HCT116 (cell line): ENCODE measurements at places on chromosomes 3 and 15.
A peak's percentile ranks its signal among the peaks of the same experiment; 100 is the strongest.

DNA sequence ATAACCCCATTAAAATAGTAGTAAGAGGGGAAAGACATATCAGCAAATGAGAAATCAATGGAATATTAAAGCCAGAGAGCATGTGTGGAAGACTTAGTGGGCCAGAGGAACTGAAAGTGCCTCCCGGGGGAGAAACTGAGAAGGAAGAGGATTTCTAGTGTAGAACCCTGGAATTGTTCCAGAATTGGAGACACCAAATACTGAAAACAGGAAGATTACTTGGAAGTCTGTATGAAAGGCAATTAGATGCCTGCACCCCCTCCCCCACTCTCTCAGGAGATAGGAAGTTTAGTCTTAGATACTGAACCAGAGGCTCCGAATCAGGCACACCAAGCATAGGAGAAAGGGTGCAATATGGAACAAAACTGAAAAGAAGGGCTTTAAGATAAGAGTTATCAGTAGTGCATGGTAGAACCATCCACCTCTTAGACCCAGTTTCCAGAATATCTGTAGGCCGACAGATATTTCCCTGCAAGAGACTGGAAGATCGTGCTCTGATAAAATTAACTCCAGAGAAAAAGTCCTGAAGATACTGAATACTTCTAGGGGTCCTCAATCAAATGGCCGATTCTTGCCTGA lies 32.4 kb downstream of the KLHL18 start:
- DNase-seq, result no peak

DNA sequence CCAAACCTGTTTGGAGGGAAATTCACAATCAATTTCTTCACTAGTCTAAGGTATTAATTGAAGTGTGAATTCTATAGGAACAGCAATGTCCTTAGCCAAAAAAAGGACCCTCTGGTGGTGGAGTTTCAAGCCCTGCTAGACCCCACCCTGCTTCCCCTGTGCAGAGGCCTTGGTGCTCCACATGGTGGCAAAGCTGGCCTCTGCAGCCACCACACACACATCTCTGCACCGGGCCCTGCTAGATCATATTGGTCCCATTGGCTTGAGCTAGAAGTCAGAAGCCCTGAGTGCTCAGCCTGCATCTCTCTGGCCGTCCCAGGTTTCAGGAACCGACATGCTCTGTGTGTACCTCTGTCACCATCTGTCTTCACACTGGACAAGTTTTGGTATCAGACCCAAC lies 220.9 kb upstream of the TRIM42 start:
- no peak for DNase-seq

DNA sequence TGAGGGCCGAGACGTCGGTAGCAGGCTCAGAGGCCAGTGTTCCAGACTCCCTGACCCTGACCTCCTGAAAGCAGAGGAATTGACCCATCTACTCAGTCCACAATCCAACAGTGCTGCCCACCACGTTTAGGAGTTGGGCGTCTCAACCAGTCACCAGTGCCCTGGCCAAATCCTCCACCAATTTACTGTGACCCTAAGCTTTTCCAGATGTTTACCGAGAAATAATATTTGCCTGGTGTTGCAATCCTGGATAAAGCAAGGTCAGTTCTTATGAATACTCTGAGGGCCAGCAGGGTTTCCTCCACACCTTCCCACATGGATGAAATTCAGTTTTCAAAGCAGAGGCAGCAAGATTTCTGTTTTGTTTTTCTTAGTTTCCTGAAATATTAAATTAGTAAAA lies 7.5 kb upstream of the APOD start:
- DNase-seq, result no peak

DNA sequence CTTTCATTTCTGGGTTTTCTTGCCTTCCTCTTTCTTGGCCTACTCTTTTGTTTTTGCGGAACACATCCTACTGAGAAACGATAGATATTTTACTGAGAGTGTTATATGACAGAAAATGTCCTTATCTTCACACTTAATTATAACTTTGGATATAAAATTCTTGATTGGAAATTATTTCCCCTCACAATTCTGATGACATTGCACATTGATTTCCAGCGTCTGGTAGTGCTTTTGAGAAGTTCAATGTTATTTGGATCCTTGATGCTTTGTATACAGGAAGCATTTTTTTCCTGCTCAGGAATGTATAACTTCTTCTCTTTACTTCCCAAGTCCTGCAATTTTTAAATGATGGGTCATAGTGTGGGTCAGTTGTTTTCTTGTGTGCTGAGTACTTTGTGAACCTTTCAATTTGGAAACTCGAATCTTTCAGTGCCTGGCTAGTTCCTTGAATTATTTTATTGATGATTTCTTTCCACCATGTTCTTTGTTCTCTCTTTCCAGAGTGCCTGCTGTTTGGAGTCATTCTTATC lies 183.9 kb downstream of the PDCD6IP start:
- DNase-seq, result no peak

DNA sequence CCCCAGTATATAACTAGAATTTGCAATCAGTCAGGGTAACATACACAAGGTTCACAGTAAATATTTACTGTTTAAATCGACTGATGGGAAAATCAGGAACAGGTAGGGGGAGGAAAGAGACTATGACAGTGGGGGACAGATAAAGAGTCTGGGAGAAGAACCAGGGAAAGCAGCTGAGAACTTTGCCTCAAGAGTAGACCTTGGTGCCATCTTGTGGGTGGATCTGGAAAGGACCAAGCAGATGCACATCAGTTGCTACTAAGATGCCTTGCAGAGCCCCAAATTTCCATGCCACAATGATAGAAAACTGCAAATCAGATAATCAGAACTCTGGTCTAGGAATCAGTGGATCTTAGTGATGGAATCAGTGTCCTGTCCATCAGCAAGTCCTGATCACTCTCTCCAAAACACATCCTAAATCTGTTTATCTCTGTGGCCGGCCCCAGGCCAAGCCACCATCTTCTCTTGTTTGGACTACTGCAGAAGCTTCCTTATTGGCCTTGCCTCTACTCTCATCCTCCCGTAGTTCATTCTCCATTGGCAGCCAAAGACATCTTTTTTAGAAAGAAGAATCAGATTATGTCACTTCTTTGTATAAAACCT lies 62.7 kb downstream of the PDE8A start:
- DNase-seq, result peak; percentile 28

DNA sequence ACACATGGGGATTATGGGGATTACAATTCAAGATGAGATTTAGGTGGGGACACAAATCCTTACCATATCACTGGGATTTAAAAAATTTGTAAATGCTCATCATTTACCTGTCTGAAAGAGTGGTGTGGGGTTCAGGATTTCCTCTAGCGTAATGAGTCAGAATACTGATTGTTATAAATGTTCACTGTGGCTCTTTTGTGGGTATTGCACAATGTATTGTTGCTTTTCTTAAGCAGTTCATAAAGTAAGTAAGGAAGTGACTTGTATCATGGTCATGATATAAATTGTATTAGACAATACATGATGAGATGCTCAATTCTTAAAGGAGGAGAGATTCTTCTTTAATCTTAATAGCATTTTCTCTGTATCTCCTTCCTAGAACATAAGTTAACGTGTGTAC lies 262.1 kb downstream of the CNTN4 start:
- no peak for DNase-seq

DNA sequence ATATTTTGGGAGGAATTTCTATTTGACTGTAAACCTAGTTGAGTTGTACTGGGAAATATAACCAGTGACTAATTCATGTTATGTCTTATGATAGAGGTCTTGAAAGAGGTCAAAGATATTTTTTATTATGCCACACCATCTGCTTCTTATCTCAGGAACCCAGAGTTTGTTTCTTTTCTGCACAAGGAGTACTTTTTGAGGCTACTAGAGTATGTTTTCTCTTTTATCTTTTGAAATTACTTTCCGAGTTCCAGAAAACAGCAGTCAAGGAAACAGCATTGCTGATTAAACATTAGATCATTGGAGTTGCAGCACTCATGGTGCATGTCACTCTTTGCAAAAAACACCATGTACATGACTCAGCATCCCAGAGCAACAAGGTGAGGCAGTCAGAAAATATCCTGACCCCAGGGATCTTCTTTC lies 645.8 kb upstream of the NR2F2 start:
- peak; percentile 21 for DNase-seq

- no peak for DNase-seq
These were observed 667.1 kb upstream of the NR2F2 start for GRCh38 chr15:95663156-95664100.

- no peak for DNase-seq
These were observed 14.1 kb downstream of the OTOL1 start for GRCh38 chr3:161510510-161511260.

GRCh38 chr15:70488002-70488605 lies 275.3 kb downstream of the UACA start:
- DNase-seq, result no peak

DNA sequence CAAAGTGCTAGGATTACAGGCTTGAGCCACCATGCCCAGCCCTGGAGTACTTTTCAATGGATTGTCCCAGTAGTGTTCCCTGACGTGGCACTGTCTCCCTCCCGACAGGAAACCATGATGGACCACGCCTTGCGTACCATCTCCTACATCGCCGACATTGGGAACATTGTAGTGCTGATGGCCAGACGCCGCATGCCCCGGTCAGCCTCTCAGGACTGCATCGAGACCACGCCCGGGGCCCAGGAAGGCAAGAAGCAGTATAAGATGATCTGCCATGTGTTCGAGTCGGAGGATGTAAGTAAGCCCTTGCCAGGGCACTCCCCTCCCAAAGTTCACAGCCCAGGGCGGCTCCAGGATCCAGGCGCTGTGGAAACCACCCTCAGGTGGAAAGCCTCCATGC lies 168.1 kb downstream of the NSMCE3 start:
- no peak for DNase-seq

DNA sequence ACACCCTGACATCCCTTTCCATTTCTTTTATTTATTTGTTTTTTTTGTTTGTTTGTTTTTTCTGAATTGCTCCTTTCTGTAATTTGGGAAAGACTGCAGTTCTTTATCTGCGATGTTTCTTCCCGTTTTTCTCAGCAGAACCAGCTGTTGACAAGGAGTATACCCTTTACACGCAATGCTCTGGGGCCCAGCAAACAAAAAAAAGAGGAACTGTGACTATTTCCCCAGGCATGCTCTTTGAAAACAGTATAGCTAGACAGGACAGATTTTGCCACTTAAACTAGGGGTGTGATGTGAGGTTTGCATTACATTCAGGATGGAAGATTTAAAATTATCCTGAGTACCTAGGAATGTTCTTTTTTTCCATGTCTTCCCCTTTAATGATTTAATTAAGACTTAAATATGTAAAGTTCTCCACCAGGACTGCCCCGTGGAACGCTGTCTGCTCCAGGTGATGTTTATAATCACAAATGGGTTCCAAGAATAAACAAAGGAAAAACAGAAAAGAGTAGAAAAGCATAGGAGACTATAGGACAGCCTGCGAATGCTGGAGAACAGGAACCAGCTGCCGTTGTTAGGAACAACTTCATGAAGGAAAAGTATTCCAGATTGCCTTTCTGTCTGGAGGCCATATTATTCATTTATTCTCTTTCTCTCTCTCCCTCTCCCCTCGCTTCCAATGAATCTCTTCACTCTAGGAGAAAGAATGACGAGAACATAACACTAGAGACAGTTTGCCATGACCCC lies 43.3 kb downstream of the TGFBR2 start:
- no peak for DNase-seq

DNA sequence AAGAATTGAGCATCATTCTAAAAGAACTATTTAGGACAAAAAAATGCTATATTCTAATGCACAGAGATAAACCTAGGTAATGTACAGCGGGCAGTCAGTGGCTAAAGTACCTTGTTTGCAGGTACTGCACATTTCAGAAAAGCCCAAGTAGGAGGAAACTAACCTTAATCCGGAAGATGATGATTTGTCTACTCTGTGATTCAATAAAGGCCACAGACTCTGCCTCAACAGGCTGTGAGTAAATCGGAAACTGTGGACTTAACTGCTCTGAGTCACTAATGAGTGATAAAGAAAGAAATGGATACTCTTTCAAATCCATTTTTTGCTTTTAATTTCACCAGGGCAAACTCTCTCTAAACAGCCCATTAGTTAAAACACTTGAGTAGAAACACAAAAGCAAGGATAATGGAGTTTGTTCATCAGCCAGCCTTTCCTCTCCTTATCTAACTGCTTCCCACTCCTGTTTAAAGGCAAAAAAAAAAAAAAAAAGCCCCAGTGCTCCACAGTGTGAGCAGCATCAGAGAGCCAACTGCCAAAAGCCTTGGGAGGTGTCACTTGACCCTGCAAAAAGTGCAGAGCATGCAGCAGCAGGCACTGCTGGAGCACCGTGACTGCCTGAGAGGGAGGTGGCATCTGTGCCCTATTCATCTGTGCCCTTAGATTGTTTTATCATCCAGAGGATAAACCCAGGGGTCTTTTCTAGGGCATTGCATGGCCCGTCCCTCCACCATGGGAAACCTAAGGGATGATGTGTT lies 187.7 kb downstream of the SATB1 start:
- DNase-seq, result peak; percentile 13

GRCh38 chr3:143090486-143090885 lies 29.1 kb upstream of the CHST2 start:
- no peak for DNase-seq

GRCh38 chr3:16785465-16785864 lies 99.3 kb upstream of the PLCL2 start:
- no peak for DNase-seq

- DNase-seq, result no peak
These were observed 35.1 kb upstream of the PPARG start for GRCh38 chr3:12253516-12254343.

GRCh38 chr15:72227192-72227586 lies 3.8 kb downstream of the PKM start:
- peak; percentile 59 for DNase-seq

- no peak for DNase-seq
These were observed 1063.9 kb downstream of the ROBO1 start for GRCh38 chr3:78703944-78704343.

DNA sequence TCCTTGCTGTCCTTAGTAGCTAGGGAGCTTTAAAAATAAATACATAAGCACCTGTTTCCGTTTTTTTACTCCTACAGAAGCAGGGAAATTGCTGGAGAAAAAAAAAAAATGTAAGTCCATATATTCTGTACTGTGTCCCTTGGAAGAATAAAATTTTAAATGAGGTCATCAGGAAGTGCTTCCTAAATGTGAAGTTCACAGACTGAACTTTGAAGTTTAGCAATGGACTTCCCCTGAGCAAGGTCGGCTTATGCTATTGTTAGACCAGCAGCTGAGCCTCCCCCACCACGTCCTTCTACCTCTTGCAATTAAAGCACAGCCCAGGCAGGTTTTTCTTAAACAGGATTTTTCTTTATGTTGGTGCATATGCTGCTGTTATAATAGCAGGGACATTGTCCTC lies 26.3 kb downstream of the LIPC start:
- no peak for DNase-seq

GRCh38 chr3:10391391-10391790 lies 70.5 kb upstream of the SEC13 start:
- DNase-seq, result no peak

GRCh38 chr3:195035345-195036202 lies 235.4 kb downstream of the XXYLT1 start:
- no peak for DNase-seq

GRCh38 chr3:156840826-156841689 lies 14.9 kb downstream of the LEKR1 start:
- DNase-seq, result no peak

- no peak for DNase-seq
These were observed 27.9 kb downstream of the IFT122 start for GRCh38 chr3:129467932-129468331.

- DNase-seq, result no peak
These were observed 76.2 kb downstream of the MB21D2 start for GRCh38 chr3:192841428-192841827.

GRCh38 chr3:38000242-38000916 lies 9.8 kb downstream of the VILL start:
- no peak for DNase-seq

GRCh38 chr3:8239095-8239494 lies 262.5 kb upstream of the LMCD1 start:
- no peak for DNase-seq
